ENCODE measurements at places on chromosomes 12 and 14.

GRCh38 chr12:47686645-47687240, 19.1 kb downstream of the RPAP3 start:
- DNase-seq = no peak

DNA sequence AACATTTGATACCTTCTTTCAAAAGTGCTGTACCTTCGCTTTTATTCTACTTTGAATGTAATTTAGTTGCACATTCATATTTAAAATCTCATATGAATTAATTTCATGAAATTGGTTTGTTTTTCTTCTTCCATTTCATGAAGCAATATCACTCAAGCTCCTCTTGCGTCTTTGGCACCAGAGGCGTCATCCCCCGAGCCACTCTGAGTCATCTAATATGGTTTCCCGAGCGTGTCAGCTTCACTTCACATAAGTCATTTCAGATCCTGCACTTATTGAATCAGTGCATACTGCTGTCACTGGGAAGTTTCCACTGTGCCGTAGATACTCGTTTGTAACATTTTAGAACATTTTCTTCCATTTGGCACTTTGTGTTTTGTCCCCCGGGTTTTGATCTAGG, 105.6 kb downstream of the SLC25A47 start:
- DNase-seq = no peak

DNA sequence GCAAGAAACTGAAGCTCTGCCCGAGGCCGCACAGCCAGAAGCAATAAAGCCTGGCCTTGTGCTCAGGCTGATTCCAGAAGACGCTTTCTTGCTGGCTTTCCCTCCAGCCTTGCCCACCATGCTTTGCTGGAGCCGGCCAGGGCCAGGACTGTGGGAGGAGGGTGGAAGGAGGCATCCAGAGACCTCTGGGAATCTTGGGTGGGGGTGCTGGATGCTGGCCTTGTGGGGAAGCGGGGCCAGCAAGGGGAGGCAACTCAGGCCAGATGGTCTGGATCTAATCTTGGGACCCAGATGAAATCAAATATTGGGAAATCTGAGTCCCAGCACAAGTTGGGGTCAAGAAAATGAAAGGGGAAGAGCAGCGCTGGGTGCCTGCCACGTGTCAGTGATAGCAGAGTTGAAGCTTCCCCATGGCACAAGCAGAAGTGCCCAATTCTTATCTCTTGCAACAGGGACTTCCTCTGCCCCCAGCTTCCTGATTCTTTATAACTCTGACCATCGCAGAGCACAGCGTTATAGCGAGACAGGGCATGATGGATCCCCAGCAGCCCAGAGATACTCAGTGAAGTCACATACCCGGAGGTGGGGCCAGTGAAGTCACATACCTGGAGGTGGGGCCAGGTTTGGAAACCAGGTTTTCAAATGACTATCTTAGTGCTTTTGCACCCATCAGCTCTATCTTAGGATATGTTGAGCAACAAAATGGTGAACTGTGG, 6.4 kb upstream of the RABGGTA start:
- DNase-seq = peak; percentile 21

- no peak for DNase-seq
These were observed 46.3 kb upstream of the PTGDR start for GRCh38 chr14:52220924-52221811.

DNA sequence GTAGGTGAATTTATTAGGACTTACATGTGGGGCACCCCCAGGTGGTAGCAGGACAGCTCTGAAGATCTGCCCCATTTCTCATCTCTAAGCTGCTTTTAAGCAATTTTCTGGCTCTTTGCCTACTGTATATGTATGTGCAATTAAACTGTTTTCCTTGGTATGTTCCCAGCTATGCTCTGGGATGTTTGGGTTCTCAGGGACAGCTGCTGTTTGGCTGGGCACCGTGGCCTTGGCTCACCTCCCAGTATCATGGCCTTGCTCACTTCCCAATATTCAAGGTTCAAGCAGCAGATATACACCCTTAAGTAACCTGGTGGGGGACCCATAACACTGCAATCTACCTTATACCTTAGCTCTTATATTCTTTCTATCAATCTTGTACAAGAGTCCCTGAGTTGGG, 53.7 kb upstream of the KITLG start:
- no peak for DNase-seq

DNA sequence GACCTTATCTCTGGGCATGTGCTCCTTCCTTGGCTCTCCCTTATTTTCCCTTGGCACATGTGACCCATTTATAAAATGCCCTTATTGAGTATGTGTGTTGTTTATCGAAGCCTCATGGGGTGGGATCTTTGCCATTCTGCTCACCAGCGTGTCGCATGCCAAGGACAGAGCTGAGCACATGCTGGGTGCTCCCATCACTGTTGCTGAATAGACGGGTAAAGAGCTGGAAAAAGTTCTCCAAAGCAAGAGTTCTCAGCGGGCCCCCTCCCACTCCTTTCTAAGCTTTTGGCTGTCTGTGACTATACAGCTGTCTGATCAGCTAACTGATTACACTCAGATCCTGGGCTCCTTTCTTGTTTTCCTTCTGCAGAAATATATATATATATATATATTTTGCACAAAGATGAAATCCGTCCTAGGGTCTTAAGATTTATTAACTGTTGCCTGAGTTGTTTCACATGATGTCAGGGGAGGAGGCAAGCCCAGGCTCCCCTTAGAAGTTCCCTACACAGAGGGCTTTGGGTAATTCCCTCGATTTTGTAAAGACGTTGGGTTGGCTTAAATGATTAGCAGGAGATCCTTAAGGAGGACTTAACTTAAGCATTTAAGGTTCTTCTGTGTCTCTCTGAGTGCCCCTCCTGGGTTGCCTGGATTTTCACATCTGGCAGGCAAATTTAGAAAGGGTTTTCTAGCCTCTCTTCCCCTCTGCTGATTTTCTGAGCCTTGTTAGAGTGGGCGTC, 71.6 kb downstream of the TMEM132C start:
- no peak for DNase-seq

DNA sequence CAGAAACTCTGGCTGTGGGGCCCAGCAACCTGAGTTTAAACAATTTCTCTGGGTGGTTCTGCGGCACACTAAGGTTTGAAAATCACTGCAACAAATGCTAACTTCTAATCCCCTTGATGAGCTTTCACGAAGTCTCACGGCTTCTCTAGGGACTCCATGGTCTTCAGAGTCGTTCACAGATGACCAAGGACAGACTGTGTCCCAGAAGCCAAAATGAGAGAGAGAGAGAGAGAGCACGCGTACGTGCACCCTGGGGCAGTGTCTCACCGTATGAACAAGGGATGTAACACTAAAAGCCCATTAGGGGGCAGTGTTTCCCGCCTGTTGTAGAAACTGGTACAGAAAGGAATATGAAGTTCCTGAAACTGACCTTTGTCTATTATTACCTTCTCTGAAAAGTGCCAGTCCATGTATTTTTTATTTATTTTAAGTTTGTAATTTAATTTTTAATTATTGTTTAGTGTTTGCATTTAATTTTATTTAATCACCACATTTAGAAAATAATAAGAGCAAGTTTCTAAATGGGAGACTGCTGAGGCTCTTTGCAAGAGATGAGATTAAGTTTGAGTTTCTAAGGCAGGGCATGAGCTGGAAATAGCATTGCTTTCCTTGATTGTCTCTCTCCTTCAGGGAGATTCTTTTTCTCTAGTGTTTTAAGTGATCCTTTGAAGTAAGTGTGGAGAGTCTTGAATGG, 3.4 kb downstream of the APOLD1 start:
- DNase-seq = peak; percentile 41

DNA sequence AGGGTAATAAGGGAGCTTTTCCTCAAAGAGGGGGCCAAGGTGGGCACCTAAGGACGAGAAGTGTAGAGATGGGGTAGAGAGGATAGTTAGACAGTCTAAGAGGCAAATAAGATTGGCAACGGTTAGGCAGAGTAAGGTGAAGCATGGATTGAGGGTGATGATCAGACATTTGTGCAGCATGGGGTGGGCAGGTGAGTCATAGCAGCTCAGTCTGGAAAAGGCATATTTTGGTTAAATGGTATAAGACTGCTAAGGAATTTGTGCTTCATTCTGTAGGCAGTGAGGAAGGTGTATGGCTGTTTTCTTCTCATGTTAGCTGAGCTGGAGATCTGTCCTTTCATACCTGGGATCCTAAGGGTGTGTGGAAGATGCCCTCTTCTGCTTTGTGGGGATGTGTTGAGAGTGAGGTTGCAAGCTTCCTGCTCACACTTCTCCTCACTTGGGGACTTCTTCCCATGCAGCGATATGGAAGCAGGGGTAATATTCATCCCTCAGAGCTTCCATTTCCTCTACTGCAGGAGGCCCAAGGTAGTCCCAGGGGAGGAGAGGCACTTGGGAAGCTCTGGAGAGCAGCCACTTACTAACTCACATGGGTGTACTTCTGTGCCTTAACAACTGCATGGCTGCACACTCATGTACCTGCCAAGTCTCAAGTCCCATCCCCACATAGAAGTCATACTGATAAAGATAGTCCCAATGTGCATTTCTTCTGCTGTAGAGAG, 28.9 kb downstream of the GSG1 start:
- no peak for DNase-seq

GRCh38 chr12:89235189-89235993, 116.9 kb downstream of the DUSP6 start:
- no peak for DNase-seq

Measured in stimulated activated naive B cell treated with anti-CD40 and anti-IgM and Interleukin-4, amounts not matched to agents 10 μg/mL and 1 μg/mL and 100 μg/mL, for 72 hours (primary cell).